Ascending aorta (tissue), 2 donors: ENCODE measurements at places on chromosomes 16 and 17.
A peak's percentile ranks its signal among the peaks of the same experiment; 100 is the strongest.

DNA sequence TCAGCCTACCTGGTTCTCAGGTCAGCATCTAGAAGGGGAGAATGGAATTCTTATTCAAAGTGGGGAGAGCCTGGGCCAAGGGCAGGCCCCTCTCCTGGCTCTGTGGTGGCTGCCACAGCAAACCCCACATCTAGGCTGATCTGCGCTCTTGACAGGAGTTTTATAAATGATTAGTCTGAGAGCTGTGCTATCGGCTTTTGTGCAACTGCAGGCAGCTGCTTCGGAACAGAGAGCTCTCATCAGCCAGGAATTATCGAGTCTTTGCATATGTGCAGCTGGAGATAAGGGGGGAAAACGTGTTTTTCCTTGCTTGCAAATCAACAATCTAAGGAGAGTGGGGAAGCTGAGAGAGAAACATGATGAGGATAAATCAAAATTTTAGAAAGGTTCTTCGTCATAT is 91.7 kb downstream of the HS3ST3A1 start:
- DNase-seq: no peak

DNA sequence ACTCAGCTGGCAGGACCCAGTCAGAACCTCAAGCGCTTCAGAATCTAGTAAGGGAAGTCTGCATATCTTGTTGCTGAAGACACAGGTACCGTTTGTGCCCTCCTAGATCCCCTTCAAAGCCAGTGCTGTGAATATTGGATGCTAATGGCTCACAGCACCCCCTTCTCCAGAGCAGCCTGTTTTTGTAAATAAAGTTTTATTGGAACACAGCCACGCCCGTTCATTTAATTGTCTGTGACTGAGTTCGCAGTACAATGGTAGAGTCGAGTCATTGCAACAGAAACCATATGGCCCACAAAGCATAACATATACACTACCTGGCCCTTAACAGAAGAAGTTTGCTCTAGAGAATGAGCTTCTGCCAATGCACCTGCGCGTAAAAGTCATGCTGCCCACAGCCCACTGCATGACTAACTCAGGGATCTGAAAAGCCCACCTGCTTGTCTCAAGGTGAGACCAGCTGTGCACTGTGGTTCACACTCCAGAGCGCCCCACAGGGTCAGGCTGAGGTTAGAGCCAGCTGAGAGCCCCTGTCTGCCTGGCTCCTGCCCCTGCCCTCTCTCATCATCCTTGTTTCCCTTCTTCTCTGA is 48.8 kb downstream of the AIPL1 start:
- no peak for DNase-seq

GRCh38 chr16:19907161-19907992 is 22.7 kb upstream of the GPRC5B start:
- peak; percentile 71 for DNase-seq

GRCh38 chr16:11805556-11805955 is 8.5 kb upstream of the ZC3H7A start:
- no peak for DNase-seq

DNA sequence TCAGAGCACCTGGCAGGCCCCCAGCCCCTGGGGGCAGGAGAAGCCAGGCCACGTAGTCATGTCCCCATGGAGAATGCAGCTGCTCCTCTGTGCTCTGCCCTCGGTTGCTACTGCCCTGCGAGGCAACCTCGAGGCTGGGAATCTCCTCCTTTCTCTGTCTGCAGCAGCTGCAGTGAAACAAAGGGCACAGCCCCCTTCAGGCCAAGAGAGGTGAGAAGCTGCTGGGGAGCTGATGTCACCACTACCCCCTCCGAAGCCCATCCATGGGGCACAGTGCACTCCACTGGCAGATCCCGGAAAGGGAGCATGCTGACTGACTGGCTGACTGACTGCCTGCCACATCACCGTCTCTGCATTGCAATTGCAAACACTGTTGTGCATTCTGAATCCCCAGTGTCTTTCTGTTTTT is 103.7 kb downstream of the GRIN2A start:
- no peak for DNase-seq

- no peak for DNase-seq
Observed at GRCh38 chr17:80111702-80112470, 10.5 kb downstream of the GAA start.

DNA sequence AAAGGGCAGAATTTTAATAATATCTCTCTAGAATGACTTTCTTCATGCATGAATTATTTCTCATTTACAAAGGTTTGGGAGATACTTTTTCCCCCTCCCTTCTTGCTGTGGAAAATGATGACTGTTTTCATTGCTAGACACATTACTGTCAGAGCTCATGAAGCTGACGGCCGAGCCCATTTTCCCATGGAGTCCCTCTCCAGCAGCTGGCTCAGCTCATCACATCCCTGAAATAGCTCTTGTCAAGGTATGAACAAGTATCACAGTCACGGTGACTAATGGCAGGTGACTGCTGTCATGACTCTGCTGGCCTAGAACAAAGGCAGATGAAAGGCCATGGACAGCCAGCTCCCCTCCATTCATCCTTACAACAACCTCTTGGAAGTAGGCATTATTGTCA is 208.1 kb downstream of the ABCC12 start:
- DNase-seq: no peak

- DNase-seq: no peak
Observed at GRCh38 chr17:8940866-8941471, 24.5 kb downstream of the PIK3R5 start.

- peak; percentile 38 for DNase-seq
Observed at GRCh38 chr16:46789499-46790414, 41.2 kb downstream of the C16orf87 start.

DNA sequence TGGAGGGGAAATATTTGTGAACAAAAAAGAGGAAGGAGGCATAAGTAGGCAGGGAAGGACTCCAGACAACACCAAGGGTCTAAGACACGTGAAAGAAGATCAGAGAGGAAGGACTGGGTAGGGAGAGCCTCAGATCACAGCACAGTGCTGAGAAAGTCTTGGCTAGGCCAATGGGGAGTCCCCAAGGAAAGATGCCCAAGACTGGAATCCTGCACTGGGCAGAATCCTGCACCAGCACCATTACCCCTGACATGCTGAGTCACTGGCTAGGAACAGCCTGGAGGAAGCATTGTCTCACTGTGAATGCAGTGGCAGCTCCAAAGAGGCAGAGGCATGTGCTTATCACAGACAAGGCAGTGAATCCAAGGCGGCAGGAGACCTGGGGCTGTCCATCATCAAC is 19.2 kb downstream of the CLEC19A start:
- DNase-seq: no peak

DNA sequence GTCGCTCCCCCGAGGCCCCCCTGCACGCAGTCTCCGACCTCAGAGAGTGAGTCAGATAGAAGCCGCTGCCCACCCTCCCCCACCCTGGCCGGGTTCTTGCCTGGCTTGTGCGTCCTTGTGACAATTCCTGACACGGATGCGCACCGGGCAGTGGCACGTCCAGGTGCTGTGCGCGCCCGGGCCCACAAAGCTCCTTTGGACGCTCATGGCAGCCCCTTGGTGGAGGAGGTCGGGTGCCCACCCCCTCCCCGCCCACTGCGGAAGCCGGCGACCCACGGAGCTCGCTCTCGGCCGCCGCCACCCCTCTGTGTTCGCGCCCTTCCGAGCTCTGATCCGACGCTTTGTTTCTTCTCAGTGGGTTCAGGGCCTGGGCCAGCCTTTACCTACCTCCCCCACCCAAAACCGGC is 662 bp upstream of the TUBB3 start:
- DNase-seq: peak; percentile 94

DNA sequence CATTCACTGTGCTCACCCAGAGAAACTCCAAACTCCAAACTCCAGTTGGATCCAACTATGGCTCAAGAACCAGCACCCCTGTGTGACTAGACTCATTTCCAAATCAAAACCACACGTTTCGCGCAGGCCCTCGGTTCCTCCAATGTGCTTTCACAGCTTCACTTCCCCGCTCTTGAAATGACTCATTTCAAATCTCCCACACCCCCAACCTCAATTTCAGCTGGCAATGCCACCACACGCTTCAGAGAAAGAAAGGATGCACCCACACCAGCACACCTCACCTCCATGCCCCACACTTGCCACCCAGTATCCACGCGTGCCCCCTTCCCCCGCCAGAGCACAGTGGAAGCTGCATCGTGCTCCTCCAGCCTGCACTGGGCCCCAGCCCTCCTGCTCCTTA is 9.0 kb downstream of the TMEM92 start:
- DNase-seq: no peak

DNA sequence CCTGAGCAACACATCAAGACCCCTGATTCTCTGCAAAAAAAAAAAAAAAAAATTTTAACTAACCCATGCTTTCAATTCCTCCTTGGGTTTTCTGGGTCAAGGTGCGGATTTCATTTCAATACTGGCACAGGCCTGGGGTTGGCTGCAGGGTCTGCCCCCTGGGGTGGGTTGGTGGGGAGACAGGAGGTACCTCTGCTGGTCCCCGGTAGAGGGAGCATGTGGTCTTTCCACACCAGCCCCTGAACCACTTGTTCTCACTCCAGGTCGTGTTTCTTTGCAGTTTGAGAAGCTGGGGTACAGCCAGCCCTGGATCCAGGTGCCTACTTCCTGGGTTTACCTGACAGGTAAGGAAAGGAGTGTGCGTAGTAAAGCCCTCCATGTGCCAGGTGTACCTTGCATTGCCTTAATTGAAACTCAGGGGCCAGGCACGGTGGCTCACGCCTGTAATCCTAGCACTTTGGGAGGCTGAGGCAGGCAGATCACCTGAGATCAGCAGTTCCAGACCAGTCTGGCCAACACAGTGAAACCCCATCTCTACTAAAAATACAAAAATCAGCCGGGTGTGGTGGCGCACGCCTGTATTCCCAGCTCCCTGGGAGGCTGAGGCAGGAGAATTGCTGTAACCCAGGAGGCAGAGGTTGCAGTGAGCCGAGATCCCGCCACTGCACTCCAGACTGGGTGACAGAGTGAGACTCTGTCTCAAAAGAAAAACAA is 21.8 kb downstream of the SDR42E2 start:
- DNase-seq: no peak

DNA sequence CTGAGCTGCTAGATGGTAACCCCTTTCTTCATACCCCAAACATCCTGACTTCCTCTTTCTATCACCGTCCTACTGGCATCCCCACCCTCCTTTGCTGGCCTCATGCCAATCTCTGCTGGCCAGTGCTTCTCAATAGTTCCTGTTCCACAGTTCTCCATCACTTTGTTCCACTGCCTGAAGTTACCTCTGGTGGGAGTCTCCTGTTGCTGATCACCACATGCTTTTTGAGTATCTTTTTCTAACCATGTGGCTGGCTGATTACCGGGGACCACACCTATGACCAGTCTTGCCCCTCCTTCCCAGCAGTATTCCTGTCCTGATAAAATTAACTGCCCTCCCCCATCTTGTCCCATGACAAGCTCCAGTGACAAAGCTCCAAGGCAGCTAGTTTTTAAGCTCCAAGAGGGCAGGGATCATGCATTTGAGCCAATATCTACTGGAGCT is 380.4 kb upstream of the CCL2 start:
- DNase-seq: no peak

- no peak for DNase-seq
Observed at GRCh38 chr17:46834846-46835245, 16.4 kb upstream of the WNT3 start.

DNA sequence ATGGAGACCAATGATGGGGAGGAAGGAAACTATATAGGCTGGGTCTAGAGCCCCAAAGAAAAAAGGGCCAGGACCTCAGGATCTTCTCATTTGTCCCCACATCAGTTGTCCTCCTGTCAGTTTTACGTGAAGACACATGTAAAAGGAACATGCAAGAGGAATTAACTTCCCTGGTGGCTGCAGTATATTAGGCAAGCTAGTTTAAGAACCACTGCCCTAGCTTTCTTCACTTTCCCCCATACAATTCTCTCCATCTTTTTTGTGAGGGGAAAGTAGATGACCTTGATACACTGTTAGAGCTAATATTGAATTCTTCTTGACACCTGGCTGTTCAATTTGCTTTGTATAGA is 2.3 kb downstream of the MAP3K3 start:
- no peak for DNase-seq

DNA sequence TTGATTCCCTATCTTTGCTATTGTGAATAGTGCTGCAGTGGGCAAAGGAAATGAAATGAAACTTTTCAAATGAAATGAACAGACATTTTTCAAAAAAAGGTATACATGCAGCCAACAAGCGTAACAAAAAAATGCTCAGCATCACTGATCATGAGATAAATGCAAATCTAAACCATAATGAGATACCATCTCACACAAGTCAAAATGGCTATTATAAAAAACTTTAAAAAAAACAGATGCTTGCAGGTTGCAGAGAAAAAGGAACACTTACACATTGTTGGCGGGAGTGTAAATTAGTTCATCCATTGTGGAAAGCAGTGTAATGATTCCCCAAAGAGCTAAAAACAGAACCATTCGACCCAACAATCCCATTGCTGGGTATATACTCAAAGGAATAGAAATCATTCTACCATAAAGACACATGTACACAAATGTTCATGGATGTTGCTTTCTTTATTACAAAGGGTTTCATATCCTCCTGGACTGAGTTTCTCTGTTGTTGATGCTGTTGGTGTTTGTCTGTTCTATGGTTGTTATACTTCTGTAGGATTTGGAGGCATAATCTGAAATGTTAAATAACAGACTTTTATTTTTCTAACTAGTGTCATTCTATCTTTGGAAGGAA is 99.3 kb upstream of the SOX9 start:
- DNase-seq: no peak

GRCh38 chr16:24976971-24977677 is 38.0 kb downstream of the ARHGAP17 start:
- DNase-seq: no peak

- peak; percentile 88 for DNase-seq
Observed at GRCh38 chr17:1019451-1019850, 22.5 kb downstream of the TIMM22 start.

DNA sequence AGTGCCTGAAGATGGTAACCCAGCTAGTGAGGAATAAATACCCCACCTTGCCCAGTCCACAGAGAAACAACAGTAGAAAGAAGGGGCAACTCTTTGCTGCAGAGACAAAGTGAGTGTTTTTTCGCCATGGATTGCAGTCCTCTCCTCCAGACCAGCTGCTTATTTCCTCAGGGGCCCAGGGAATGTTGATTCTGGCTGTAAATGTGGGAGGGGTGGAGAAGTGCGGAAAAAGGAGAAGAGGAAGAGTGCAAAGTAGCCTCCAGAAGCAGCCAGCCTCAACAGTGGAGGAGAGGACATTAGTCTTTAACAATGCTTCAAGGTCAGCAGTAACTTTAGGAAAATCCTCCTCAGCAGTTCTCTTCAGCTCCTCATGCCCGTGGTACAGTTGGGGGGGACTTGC is 8.1 kb upstream of the PHLPP2 start:
- DNase-seq: no peak

DNA sequence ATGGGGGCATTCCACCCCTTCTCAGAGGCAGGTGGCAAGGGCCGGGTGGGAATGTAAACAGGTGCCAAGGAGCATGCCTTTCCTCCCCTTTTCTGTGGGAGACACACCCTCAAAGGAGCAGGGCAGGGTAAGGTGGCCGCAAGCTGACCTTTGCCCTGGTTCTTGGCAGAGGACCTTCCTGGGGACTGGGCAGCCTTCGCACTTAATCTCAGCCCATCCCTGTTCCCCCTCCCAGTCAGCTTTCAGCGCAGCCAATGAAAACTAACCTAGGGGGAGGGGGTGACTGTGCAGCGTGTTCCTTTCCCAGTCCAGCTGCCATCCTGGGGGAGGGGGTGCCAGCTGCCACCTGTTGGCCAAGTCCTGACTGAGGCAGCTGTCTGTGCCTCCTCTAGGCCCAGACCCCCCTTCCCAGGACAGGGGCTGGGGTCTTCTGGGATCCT is 2.8 kb downstream of the TRAF4 start:
- DNase-seq: no peak
